ENCODE measurements at places on chromosomes 11 and 22.

DNA sequence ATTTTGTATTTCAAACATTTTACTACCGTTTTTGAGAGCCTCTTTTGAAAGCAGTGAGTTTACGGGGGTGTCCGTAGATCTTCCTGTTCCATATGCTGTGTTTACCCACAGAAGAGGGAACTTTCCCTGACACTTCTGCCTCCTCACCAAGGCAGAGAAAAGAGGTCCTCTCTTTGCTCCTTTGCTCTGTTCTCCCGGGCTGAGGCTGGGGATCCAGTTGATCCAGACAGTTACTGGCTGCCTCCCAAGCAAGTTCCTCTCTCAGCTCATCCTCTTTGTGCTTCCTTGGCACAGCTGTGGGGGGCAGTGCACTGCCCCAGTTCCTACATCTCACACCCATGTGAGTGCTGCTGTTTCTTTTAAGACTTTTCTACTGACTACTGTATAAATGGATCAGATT is 813.7 kb downstream of the NTM start:
- no peak for DNase-seq

DNA sequence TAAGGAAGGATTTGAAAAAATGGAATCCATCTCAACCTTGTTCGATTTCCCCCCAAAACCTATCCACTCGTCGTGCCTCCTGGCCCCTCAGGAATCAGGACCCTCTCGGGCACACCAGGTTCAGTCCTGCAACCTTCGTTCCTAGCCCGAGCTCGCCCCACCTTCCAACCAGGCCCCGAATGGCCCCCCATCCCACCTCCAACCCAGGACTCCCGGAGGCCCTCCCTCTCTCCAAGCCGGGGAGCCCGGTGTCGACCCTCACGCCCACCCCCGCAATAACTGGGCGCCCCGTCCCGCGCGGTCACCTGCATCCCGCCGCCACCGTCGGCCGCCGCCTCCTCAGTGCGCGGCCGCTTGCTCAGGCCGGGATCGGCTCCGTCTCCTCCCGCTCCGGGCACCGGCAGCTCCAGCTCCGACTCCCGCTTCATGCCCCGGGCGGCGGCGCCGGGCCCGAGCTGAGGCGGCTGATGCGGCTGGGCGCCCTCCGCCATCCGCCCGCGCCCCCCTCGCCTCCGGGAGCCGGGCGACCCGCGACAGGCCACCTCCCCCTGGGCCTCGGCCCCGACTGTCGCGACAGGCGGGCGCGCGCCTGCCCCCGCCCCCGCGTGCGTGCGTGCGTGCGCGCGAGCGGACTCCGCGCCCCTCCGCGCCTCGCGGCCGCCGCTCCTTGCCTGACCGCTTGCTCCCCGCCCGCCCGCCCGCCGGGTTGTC is 534 bp downstream of the RBFOX2 start:
- peak; percentile 51 for DNase-seq

- no peak for DNase-seq
Observed at GRCh38 chr11:91904792-91905785, 319.5 kb upstream of the FAT3 start.

- no peak for DNase-seq
Observed at GRCh38 chr22:38111925-38112355, 1.5 kb upstream of the BAIAP2L2 start.

- no peak for DNase-seq
Observed at GRCh38 chr11:118241764-118242098, 10.4 kb downstream of the MPZL3 start.

DNA sequence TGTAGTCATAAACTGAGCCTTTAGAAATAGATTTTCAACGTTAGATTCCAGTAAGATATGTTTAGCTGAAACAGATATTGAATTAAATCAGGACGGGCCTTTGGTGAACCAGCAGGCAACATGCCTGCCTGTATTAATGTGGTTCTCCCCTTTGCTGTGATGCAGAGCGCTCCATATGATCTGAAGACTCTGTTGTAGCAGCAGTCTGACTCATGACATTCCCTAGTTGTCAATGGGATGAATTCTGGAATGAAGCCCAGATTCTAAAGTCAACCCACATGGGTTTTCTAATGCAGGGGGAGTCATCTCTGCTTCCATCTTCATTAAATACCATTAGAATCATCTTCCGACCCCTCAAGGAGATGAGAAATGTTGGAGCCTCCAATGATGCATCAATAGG is 864.5 kb downstream of the NTM start:
- DNase-seq, result peak; percentile 14

DNA sequence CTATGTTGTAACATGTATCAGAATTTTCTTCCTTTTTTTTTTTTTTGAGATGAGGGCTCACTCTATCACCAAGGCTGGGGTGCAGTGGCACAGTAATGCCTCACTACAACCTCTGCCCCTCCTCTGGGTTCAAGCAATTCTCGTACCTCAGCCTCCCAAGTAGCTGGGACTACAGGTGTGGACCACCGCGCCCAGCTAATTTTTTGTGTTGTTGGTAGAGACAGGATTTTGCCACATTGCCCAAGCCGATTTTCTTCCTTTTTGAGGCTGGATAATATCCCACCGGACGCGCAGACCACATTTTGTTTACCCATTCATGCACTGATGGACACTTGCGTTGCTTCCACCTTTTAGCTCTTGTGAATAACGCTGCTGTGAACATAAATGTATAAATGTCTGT is 97.0 kb downstream of the BRD1 start:
- DNase-seq, result no peak

- no peak for DNase-seq
Observed at GRCh38 chr22:45564349-45565030, 61.8 kb downstream of the FBLN1 start.

DNA sequence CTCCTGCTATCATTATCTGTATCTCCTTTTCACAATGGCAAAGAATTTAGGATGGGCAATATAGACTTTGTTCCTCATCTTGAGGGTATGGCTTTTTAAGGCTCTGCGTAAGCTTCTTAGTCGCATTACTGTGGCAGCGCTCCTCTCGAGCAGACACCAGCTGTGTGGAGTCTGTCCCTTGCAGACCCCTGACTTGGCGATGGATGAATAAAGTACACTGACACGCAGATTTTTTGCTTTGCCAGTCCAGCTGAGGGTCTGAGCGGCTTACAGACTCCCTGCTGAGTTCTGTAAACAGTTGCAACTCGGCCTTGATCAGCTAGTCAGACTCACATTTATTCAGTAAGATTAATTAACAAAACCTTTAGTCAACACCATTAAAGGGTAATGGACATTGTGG is 390.0 kb upstream of the CNTN5 start:
- DNase-seq, result no peak

GRCh38 chr11:126114486-126115126 is 51.9 kb upstream of the CDON start:
- peak; percentile 79 for DNase-seq

DNA sequence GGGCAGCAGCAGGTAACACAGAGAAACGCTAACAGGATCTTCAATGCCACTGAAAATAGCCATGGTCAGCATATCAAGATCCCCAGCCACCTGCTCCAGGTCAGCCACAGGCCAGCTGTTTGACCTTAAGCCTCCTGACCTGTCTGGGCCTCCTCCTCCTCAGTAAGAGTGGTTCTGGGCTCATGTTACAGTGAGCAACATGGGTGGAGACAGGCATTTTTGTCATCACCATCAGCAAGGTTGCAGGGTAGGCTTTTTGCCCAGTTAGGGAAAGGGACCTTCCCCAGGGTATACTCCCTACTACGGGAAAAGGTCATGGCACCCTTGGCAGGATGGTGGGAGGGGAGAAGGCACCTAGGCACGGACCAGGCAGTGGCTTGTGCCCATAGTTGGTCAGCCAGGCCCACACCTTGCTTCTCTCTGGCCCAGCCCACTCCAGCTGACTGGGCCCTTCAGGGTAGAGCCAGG is 131.8 kb upstream of the PARVA start:
- no peak for DNase-seq

GRCh38 chr11:34468209-34468841 is 29.6 kb downstream of the CAT start:
- no peak for DNase-seq

- DNase-seq, result no peak
Observed at GRCh38 chr11:11250470-11250869, 102.6 kb downstream of the CSNK2A3 start.
